Large intestine (tissue), 12 donors: ENCODE measurements at places on chromosomes 2 and 18.

DNA sequence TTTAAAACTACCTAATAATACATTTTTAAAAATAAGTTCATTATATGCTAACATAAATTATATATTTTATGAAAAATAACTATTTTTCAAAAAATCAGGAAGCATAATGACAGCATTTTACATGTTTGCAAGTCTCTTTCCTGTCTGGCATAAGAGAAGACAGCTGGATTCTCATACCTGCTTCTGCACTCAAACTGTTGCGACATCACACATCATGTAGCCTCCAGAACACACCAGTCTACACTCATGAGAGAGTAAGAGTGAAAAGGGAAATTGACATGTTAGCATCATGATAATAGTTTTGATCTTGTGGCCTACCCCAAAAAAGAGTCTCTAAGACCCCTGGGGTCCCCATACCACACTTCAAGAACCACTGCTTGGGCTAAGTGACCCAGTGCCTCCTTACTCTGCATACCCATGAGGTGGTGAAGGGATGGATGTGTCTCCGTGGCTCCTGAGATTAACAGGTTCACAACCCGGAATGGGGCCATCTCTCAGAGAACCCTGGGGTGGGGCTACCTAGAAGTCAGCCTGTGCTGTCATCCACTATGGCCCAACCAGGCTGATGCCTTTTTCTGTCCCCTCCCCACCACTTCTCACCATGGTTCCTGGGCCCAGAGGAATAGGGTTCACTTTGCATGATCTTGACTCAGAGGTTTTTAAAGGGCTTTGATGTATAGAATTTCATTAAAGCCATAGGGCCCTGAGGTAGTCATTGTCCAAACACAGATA lies 102.6 kb upstream of the DAPL1 start:
- peaks cover 3% of the 10 kb centered on the region for H3K4me1 ChIP-seq
- DNase-seq = no peak
- no peak overlapping the region for H3K27ac ChIP-seq
- H3K36me3 ChIP-seq = no peaks in the 10 kb centered on the region
- no peaks in the 10 kb centered on the region for H3K27me3 ChIP-seq

DNA sequence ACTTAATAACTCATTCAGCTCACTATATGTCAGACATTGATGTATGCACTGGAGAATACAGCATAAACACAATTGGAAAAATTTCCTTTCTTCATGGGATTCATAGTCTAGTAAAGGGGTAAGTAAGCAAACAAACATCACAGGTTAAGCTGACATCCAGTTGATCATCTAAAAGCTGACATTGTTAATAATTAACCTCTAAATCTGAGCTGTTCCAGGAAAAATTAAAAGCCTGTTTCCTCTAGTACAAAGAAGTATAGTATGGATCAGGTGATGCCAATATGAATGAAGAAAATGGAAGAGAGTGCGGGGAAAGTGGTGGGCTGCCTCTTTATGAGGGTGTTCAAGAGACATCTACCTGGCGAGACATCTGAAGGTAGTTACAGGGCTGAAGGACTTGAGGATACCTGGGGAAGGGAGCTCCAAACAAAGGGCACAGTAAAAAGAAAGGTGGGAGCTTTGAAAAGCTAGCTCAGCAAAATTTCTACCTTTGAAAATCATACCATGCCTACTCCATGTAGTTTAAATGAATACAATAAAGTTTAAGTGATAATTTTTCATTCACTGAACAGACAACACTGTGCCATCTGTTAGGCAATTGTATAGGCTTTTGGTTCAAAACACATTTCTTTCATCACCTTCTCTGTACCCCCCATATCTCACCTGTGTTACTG lies 619.3 kb downstream of the TRIB2 start:
- H3K27ac ChIP-seq = no peak overlapping the region
- DNase-seq = no peak
- H3K36me3 ChIP-seq = no peaks in the 10 kb centered on the region
- no peaks in the 10 kb centered on the region for H3K4me1 ChIP-seq
- no peak overlapping the region for H3K4me3 ChIP-seq

- H3K4me1 ChIP-seq = peaks cover 4% of the 10 kb centered on the region
- H3K36me3 ChIP-seq = peaks cover 42% of the 10 kb centered on the region
- DNase-seq = no peak
- H3K27ac ChIP-seq = no peak overlapping the region
Observed at GRCh38 chr2:170969030-170969429, 40.0 kb downstream of the GORASP2 start.

DNA sequence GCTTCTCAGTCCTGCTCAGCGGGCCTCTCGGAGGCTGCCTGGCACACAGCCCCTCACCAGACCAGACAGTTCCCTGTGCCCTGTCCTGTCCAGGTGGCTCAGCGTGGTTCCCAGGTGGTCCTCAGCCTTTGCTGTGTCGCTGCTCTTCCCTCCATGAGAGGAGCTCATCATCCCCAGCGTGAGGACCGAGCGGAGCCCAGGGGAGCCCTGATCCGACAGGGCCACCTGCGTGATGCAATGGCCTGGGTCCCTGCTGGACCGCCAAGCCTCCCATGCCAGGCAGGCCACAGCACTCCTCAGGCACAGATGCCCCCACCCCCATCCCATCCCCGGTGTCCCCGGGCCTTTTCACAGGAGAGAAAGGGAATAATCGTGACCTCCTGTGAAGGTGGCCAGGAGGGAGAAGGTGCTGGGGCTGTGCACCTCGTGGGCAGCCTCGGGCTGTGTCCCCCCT lies 4.3 kb downstream of the GPC1 start:
- H3K27ac ChIP-seq = no peak overlapping the region
- peaks cover 21% of the 10 kb centered on the region for H3K27me3 ChIP-seq
- DNase-seq = no peak
- no peaks in the 10 kb centered on the region for H3K36me3 ChIP-seq
- H3K4me3 ChIP-seq = no peak overlapping the region
- H3K4me1 ChIP-seq = no peaks in the 10 kb centered on the region

DNA sequence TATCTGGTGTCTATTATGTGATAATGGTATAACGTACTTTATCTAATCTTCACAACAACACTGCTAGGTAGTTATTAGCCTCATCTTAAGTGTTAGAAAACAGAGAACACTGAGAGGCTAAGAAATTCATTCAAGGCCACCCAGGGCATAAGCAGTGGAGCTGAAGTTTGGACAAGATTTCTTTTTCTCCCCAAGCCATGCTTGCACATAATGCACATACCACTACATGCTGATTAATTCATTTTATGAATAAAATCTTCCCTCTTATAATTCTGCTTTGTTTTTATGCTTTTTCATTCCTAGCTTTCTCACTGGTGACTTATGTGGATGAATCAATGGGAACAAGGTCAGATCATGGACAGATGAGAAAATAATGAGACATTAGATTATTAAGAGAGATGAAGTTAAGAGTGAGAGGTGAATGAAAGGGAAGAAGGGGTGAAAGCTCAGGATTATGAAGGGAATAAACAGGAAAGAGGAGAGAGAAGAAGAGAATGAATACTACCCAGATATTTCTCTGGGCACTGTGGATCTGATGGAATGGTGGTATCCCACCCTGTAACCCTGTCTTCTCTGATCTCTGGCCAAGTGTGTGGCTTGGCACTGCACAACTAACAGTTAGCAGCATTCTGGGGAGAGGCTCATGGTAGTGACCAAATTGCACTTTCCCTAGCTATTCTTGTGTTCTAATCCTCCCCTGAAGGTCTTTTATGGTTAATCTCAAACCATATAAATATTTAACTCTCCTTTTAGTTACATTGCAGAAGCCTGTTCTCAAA lies 17.7 kb upstream of the GALNT3 start:
- H3K27me3 ChIP-seq = no peaks in the 10 kb centered on the region
- DNase-seq = no peak
- H3K36me3 ChIP-seq = no peaks in the 10 kb centered on the region
- no peak overlapping the region for H3K4me3 ChIP-seq
